Fibroblast of skin of right biceps (primary cell): ENCODE measurements at places on chromosomes 7 and 10.
A peak's percentile ranks its signal among the peaks of the same experiment; 100 is the strongest.

GRCh38 chr10:71632896-71633600 is 86.5 kb downstream of the C10orf105 start:
- no peak for DNase-seq

- no peak for DNase-seq
Observed at GRCh38 chr10:34861293-34862021, 46.4 kb upstream of the PARD3 start.

- no peak for DNase-seq
Observed at GRCh38 chr7:102434039-102434486, 688 bp downstream of the ORAI2 start.

DNA sequence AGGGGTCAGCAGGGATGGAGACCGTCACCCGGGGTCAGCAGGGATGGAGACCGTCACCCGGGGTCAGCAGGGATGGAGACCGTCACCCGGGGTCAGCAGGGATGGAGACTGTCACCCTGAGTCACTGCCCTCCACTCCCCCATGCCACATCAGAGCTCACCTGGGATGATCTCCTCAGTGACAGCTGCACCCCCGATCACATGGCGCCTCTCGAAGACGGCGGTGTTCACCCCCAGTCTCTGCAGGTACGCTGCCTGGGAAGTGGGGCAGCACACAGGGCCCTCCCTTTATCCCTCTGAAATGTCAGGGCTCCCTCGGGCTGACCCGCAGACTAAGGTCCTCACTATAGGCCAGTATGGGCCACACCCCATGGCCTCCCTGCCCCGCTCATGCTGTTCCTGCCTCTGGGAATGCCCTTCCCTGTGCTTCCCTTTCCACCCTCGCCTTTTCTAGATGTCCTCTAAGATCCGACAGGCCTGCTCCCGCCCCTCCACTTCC is 7.2 kb downstream of the PYROXD2 start:
- DNase-seq: no peak

- no peak for DNase-seq
Observed at GRCh38 chr7:99324559-99324958, 1.1 kb upstream of the ARPC1A start.

GRCh38 chr7:76282344-76283253 is 19.9 kb upstream of the HSPB1 start:
- no peak for DNase-seq

GRCh38 chr10:74121368-74121767 is 29.3 kb downstream of the AP3M1 start:
- no peak for DNase-seq

- DNase-seq: no peak
Observed at GRCh38 chr7:138784692-138785091, 13.1 kb upstream of the TMEM213 start.

DNA sequence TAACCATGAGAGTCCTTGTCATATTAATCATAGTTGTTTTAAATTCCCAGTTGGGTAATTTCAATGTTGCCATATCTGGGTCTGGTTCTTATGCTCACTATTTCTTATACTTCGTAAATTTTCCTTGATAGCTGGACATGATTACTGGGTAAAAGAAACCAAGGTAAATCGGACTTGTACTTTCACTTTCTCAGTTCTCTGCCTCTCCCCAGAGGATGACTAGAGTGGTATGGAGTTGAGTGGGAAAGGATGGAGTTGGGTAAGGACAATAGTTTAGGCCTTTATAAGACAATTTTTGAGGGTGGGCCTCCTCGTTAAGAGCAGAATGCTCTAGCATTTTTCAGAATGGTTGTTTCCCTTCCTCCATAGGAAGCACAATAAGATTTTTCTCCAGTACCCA is 106.1 kb downstream of the CRPPA start:
- DNase-seq: no peak

DNA sequence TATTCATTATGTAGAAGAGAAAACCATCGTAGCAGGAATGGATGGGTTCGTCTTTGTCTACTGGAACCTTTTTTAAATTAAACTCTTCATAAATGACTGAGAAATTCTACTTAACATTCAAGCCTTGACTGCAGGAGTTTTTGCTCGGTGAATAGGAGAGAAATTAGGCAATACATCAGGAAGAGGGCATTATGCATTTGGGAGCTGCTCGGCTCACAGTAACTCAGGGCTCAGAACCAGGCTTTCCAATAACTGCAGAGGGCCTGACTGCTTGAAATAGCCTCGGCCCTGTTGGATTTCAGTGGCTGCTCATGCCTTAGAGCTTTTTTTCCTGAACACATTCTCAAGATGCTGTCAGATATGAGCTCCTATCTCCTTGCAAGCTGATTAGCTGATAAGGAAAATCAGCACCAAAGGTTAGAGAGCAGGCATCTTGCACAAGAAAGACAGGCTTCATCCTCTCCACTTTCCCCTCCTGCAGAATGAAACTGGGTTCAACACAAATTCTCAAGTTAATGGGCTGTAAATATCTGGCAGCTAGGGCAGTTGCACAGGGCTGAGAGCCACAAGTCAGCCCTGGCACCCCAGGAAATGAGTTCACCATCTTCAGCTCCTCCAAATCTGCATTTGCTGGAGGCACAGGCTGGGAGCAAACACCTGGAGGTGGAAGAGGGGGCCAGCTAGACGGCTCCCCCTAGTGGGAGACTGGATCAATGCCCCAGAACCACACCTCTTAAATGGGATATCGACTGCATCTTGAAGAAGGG is 24.3 kb downstream of the TECTB start:
- DNase-seq: peak; percentile 59

GRCh38 chr10:17100586-17100985 is 29.0 kb downstream of the CUBN start:
- no peak for DNase-seq

- DNase-seq: peak; percentile 68
Observed at GRCh38 chr7:1169409-1170368, 9.7 kb upstream of the ZFAND2A start.

DNA sequence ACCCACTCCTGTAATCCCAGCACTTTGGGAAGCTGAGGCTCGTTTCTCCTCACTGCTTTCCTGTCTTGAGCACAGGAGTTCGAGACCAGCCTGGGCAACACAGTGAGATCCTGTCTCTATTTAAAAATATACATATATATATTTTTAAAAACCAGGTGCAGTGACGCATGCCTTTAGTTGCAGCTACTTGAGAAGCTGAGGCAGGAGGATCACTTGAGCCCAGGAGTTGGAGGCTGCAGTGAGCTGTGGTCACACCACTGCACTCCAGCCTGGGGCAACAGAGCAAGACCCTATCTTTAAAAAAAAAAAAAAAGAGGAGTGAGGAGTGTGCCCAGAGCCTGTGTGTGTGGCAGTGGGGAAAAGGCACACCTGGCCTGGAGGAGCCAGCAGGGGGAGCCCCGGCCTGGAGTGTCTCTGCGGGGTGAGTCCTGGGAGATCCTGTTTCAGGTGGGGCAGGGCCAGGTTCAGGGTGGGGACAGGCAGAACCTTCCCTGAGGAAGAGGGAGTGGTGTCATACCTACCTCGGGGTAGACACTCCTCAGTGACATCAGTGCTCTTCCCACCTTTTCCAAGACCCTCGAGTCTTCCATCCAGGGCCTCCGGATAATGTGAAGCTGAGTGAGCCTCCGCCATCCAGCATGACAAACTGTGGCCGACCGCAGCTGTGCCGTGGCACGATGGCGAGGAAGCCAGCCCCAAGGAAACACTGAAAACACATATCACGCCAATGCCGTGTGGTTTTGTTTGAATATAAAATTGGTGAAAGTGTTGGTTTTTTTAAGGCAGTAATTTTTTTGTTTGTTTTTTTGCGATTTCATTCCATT is 9.0 kb upstream of the ARPC1B start:
- no peak for DNase-seq

GRCh38 chr10:61760943-61761824 is 98.5 kb downstream of the CABCOCO1 start:
- peak; percentile 87 for DNase-seq

- DNase-seq: no peak
Observed at GRCh38 chr7:17097668-17098297, 200.7 kb upstream of the AHR start.

DNA sequence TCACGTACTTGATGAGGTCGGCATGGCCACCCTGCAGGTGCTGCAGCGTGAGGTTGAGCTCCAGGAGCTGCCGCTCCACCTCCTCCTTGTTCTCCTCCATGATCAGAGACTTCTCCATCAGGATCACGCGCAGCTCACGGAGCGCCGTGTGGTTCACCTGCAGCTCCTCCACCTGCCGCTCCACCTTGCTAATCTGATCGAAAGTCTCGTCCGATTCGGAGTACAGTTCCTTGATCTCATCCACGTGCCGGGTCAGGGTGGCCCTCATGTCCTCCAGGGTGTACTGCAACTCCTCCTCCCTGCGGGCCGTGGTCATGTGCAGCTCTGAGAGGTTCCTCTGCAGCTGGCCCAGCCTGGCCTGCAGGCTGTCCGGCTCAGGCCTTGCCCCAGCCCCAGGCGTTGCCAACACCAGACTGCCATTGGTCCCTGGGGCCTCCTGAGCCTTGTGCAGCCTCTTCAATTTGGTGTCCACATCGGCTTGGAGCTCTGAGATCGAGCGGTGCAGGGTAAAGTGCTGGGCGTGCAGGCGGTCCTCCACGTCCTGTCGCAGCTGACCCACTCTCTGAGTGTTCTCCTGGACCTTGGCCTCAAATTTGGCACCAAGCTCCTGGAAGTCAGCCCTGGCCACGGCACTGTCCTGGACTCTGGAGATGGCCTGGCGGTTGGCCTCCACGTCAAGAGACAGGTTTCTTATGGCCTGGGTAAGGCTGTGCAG is 13.9 kb downstream of the MMRN2 start:
- no peak for DNase-seq

DNA sequence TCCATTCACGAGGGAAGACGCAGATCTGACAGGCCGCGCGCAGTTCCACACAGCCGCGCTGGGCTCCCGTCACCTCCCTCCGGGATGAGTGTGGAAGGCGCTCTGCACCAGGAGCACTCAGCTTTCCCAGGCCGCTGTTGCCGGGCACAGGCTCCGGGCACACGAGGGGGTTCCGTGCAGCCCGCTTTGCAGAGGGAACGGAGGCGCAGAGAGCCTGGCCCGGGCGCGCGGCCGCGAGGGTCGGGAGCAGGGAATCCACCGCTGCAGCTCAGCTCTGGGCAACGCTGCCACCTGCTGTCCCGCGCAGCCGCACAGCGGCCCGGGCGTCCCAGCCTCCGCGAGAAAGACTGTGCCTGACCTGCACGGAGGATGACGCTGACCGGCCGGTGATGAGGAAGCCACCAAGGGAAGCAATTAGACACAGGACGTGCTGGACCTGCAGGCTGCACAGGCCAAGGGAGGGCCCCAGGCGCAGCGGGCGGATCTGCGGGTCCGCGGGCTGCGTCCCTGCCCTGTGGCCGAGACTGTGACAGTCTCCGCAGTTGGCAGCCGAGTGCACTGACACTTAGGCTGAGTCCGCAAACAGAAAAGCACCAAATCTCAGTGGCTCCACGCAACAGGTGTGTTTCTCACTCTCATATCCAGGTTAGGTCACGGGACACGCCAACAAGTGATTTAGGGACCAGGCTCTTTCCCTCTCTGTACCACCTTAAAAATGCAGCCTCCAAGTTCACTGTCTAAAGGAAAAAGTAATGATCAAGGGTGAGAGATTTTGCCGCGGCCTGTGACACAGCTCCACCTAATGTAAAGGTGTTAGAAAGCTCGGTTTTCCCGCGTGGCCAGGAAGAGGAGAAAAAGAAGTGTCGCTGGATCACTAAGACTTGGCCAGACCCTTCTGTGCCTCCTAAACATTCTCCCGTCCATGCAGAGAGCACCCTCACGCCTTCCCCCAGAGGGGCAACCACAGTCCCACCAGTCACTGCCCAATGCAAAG is 94.5 kb downstream of the SEC61G start:
- peak; percentile 8 for DNase-seq

- DNase-seq: no peak
Observed at GRCh38 chr7:127905491-127906330, 125.5 kb downstream of the LRRC4 start.

DNA sequence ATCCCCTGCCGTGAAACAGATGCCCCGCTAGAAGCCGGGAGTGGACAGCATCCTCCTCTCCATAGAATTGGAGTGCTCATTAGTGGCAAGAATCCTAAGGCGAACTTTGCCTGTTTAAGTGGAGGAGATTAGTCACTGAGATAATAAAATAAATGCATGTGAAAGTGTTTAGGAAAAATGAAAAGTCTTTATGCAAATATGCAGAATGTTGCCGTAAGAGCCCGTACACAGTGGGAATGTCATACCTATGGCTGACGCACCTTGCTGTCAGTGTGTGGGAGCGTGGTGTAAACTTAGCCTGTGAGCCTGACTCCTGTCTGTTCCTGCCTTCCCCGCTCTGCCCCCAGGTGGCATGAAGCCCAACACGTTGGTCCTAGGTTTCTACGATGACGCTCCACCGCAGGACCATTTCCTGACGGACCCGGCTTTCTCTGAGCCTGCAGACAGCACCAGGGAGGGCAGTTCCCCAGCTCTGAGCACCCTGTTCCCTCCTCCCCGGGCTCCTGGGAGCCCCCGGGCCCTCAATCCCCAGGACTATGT is 1.7 kb upstream of the TRIP6 start:
- DNase-seq: no peak

DNA sequence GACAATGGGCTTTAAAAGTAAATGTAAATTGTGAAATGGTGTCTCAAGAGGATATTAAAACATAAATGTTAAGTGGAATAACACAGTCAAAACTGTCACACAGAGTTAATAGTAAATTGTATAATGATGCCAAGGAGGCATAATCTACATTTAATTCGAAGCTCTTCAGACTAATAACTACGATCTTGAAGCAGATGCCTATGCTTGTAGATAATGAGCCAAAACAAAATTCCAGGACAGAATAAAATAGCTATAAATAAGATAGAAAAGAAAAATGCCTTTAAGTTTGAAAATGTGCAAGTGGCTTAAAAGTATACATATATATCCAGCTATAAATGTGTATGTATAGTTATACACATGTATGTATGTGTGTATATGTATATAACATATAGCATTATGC is 17.5 kb downstream of the TWIST1 start:
- DNase-seq: peak; percentile 24

DNA sequence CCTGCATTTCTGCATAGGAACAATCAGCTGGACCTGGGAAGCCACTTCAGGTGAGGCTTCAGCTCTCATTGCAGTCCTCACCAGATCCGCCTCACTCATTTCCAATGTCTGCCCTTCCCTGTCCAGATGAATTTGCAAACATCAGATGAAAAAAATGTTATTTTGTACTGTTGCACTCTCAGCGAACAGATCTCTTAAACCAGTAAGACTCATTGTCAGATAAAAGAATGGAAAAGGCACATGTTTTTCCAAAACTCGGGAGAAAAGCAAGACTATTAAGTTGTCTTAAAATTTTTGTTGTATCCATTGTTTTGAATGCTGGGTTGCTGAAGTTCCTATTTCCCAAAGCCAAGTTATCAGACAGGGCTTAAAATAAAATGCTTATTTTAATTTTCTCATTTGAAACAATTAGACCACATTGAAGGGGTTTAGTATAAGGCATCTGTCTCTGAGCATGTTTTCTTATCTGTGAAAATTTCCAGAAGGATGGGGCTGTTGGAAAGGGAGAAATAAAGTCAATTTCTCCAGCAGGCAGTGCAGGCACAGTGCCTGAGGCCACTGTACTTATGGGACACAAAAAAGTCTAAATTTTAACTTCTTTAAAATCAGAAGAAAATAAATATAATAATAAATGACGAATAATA is 396.8 kb downstream of the KCNMA1 start:
- no peak for DNase-seq
